ENCODE measurements at places on chromosomes 1 and 21.
A peak's percentile ranks its signal among the peaks of the same experiment; 100 is the strongest.

DNA sequence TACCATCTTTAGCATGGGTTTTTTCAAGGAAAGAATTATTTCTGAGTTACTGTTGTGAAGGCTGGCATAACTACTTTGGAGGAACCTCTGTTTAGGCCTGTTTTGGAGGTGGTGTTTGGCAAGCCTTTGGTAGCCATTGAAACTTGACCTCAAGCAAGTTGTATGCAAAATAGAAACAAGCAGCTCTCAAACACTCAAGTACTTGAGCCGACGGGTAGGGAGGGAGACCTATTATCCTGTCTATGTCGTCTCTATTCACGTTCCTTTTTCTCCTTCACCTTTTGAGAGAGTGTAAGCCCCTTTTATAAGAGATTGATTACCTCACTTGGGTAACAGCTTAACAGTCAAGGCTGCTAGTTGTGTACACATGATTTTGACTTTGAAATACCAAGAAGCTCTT, 878.3 kb upstream of the CXADR start:
- no peak for DNase-seq

- DNase-seq, result no peak
Observed at GRCh38 chr1:245463392-245464165, 308.8 kb downstream of the KIF26B start.

DNA sequence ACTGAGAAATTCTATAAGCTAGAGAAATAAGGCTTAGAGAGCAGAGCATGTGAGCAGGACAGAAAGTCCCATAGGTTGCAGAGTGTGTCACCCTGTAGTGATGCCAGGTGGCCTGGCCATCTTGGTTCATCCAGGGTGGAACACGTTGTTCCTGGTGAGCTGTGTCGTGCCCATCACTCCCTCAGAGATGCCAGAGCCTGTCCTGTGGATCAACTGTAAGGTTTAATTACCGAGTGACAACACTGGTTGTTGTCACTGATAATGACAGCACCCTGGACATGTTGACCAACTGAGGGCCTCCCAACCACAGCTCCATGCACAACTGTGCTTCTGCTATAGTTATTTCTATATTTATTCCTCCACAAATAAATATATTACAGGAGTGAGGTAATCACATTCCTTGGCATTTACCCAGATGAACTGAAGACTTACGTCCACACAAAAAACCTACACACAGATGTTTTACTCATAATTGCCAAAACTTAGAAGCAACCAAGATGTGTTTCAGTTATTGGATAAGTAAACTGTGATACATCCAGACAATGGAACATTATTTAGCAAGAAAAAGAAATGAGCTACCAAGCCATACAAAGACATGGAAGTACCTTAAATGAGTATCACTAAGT, 6.2 kb downstream of the C1orf198 start:
- peak; percentile 86 for DNase-seq

- DNase-seq, result no peak
Observed at GRCh38 chr1:89335486-89335885, 28.4 kb upstream of the GBP6 start.

DNA sequence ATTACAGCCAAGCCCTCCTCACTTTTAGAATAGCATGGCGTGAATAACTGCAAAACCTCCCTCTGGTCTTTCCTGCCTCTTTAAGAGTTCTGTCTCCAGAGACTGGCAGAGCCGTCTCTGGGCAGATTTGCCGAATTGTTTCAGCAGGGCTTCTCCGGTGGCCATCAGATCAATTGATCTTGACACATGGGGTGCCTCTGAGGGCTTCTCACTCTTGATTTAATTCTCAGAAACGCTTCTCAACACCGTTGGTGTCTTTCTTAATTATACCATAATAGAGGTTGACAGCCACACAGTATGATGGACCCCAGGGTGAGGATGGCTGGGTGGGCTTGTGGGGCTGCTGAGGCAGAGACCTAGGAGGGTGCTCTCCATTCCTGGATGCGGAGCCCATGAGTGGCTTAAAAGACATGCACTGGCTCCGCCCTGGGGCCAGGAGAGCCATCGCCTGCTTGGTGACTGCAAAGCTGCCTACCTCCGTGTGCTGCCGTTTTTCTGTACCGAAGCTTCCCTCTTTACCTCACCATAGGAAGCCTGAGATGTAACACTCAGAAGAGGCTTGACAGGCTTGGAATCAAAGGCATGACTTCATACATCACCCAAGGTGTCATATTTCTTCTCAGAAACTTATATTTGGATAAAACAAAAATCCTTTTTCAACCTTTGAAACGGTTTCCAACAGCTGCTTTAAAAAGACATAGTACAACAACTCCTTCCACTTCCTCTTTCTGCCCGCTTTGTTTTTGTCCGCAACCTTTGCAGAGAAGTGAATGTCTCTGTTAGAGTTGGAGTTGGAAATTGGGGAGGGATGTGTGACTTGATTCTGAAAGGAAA, 82.9 kb downstream of the GALNT2 start:
- no peak for DNase-seq

- peak; percentile 12 for DNase-seq
Observed at GRCh38 chr1:150389650-150390049, 25.7 kb downstream of the RPRD2 start.

DNA sequence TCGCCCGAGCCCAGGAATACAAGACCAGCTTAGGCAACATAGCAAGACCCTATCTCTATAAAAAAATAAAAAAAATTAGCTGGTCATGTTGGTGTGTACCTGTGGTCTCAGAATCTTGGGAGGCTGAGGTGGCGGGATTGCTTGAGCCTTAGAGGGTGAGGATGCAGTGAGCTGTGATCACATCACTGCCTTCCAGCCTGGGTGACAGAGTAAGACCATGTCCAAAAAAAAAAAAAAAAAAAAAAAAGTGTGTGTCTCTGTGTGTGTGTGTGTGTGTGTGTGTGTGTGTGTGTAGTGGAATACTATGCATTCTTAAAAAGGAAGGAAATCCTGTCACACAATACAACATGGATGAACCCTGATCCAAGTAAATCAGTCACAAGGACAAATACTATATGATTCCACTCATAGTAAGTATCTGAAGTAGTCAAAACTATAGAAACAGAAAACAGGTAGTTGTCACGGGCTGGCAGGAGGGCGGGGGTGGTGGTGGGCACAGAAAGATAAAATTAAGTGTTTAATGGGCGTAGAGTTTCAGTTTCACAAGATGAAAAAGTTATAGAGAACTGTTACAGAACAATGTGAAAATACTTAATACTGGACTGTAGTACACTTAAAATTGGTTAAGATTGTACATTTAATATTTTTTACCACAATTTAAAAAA, 47.8 kb downstream of the SELENOF start:
- no peak for DNase-seq

DNA sequence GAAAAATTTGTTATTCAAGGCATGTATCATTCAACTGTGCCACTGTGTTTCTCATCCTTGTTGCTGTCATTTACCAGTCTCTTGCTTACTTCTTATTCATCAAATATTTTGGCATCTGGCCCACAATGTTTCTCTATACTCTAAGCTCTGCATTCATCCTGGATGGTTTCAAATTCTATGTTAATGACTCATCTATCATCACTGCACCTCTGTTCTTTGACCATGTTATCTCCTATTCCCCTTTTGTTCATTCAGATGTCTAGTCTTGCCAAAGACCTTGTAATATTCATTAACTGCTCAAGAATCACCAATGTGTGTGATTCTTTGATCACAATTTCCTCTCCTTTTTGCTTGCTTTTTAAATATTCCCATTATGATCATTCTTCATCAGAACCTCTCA, 54.6 kb upstream of the PRKACB start:
- peak; percentile 65 for DNase-seq

- DNase-seq, result peak; percentile 81
Observed at GRCh38 chr21:45555557-45556301, 13.5 kb upstream of the SLC19A1 start.

DNA sequence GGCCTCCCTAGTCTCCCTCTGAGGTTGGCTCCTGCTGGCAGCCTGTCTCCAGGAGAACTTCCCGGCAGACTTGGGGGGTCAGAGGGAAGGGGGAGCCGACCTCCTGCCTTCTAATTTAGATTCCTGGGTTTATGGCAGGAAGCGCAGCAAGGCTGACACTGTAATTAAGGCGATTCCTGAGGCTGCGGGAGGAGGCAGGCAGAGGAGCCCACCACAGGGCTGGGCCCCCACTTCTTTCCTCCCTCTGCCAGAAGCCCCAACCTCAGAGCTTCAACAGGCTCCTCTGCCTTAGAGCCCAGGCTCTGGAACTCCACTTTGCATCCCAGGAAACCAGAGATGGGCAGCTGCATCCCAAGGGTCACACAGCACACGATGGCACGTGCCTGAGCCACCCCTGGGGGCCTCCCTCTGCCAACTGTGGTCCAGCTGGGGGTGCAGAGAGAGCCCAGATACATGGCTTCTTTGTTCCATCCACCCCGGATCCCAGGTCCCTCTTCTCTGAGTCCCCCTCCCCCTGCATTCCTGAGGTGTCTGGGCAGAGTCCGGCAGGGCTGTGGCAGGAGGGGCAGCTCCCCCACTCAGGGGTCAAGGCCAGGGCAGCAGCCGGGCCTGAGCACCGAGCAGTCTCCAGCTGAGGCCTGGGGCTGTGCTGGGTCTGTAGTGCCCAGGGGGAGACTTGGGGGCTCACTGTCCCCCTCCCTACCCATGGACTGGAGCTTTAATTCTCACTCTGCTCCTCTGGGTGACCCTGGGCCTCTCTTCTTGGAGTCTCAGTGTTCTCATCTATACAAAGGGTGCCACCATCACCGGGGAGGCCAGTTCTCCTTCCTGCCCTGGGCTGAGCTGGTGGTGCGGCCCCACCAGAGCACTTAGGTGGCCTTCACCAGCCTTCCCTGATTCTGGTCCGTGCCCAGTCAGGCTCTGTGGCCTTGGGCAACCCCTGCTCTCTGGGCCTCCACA, 39.4 kb upstream of the FAM131C start:
- no peak for DNase-seq

- no peak for DNase-seq
Observed at GRCh38 chr1:241456743-241457142, 62.8 kb downstream of the FH start.

GRCh38 chr1:220326578-220326977, 54.3 kb upstream of the RAB3GAP2 start:
- DNase-seq, result peak; percentile 29

DNA sequence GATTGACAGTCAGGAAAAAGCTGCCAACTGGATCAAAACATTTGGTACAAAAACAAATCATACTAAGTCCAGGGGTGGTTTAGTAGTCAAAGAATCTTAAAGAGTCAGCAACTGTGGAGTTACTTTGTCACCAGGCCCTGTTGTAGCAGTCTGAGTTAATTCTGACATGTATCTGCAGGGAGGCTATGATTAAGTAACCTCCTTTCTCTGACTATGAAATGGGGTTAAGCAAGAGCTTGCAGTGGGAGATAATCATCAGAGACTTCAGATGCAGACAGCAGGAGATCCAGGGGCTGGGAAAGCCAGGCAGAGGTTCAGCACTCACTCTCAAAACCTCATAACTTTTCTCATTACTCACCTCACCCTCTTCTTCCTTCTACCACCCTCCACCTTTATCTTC, 99.2 kb upstream of the BTG3 start:
- DNase-seq, result no peak

DNA sequence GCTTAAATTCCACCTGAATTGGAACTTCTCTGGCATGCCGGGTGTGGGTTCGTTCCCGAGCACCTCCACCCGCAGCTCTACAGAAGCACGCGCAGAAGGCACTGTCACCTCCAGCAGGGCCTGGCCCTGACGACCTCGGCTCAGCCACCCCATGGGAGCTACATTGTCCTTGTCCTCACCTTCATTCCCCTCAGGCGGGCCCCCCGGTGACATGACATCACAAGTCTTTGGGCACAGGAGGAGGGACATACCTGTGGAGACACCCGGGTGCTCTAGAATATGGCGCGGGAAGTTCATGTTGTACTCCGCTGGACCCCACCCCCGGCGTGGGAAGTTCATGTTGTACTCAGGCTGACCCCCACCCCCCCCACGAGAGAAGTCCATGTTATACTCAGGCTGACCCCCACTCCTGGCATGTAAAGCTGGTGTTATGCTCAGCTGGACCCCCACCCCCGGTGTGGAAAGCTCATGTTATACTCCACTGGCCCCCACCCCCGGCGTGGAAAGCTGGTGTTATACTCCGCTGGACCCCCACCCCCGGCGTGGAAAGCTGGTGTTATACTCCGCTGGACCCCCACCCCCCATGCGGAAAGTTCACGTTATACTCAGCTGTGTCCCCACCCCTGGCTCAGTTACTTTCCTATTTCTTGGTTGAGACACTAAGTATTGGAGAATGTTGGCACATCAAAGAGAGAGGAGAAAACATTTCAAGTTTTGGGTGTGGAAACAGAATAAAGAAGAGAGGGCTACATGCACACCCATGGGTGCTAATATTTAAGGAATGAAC, 37.6 kb downstream of the UMODL1 start:
- no peak for DNase-seq

GRCh38 chr1:221419513-221420095, 322.3 kb downstream of the DUSP10 start:
- DNase-seq, result peak; percentile 96

DNA sequence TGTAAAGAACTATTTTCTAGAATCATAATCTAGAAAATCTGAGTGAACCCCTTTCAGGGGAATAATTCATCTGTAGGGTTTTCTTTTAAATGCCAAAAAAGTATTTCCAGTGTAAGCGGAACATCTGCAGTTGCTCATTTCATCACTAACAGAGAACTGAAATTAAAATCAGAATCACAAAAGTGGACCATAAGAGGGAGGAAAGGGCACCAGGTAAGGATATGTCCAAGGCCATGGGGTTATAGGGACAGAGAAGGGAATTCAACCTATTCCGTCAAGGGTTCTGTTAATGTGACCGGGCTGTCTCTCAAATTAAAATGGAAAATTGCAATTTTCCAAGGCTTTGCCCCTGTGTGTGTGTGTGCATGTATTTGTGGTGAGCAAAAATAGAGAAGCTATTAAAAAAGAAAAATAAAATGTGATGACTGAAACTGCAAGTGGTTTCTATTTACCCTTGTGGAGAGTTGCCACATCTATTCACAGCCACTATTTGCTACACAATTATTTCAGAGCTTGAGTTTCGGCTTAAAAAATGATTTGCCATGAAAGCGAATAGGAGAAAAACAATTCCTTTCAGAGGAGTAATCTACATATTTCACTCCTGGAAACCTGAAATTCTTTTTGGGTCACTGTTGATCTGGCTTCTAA, 53.1 kb downstream of the APP start:
- DNase-seq, result no peak

DNA sequence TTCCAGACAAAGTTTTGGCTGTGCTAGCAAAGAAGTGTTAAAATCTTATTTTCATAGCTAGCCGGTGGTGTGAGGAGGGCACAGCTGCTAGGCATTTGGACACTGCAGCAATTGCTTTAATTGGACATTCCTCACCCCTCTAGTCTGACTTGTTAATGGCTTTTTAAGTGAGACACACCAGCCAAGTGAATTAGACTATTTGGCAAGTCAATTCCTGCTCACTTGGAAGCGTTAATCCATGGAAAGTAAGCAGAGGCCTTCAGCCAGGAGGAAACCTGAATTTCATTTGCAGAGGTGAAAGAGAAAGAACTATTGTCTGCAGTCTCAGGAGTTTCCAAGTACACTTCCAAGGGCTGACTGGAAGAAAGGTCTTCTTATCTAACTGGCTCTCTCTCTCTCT, 175.7 kb downstream of the ST6GALNAC3 start:
- DNase-seq, result no peak

DNA sequence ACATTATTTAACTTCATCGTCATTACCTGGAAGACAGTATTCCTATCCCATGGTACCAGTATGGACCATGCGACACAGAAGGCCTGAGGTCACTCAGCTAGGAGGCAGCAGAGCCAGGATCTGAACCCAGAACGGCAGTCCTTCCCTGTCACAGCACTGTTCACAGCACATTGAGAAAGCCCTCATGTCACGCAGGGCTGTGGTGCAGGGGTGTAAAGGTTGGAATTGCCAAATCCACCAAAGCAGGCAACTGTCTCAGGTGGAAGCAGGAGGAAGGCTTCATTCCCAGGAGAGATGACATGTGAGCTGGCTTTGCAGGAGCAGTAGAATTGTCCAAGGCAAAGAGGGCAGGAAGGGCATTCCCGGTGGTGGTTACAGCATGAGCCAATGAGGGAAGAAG, 9.9 kb upstream of the TTC22 start:
- DNase-seq, result no peak
